ENCODE measurements at places on chromosomes 16 and 17.

- DNase-seq: no peak
Observed at GRCh38 chr17:49093131-49093530, 39.4 kb upstream of the B4GALNT2 start.

GRCh38 chr16:878072-878784, 77.7 kb upstream of the GNG13 start:
- no peak for DNase-seq

DNA sequence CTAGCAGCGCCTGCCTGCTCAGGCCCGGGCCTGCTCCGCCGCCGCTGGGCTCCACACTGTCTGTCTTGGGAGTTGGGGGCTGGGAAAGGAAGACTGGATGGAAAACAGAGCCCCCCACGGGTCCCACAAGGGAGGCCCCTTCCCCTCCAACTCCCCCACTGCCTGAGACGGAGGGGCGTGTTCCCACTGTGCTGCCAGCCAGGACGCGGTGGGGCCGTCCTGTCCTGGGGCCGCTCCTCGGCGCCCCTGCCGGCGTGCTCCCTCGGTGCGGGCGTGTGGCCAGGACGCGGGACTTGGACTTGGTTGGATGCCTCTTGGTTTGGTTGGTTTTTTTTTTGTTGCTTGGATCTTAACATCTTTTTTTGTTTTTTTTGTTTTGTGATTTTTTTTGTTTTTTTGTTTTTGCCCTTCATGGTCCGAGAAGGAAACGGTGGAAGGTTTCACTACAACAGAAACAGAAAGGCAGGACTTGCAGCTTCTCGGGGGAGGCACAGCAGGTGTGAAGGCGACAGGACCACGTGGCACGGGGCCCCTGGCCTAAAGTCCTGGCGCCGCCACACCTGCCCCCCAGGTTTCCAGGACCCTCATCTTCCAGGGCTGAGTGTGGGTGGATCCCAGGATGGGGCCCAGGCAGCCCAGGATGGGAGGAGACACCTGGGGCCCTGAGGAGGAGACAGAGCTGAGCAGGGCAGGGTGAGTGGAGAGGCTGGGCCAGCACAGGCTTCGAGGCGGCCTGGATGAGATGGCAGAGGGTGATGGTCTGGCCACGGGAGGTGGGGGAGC, 16.0 kb downstream of the ENGASE start:
- DNase-seq: no peak

DNA sequence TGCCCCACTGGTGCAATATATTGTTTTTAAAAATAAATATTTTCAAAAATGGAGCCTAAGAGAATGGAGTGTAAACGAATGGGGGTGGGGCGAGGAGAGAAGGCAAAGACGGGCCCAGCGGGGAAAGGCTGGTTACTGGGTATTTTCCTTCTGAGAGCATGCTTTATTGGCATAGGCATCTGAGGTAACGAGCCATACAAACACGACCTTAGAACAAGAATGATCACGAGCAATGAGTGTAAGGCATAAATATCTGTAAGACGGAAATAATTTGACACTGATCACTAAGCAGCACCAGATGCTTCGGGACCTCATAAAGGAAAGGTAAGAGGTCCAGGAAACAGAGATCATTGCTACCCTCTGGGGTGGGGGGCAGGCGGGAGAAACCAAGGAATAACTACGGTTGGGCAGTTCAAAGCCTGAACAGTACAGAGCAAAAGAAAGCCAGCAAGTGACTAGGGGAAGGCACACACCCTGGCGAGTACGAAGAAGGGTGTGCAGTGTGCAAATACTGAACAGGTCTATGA, 959 bp downstream of the SSH2 start:
- peak; percentile 51 for DNase-seq

- DNase-seq: peak; percentile 74
Observed at GRCh38 chr16:68707340-68708152, 29.5 kb upstream of the CDH1 start.

Data from kidney glomerular epithelial cell (primary cell).